GM10248 (cell line): ENCODE measurements at places on chromosomes 3 and 15.
A peak's percentile ranks its signal among the peaks of the same experiment; 100 is the strongest.

DNA sequence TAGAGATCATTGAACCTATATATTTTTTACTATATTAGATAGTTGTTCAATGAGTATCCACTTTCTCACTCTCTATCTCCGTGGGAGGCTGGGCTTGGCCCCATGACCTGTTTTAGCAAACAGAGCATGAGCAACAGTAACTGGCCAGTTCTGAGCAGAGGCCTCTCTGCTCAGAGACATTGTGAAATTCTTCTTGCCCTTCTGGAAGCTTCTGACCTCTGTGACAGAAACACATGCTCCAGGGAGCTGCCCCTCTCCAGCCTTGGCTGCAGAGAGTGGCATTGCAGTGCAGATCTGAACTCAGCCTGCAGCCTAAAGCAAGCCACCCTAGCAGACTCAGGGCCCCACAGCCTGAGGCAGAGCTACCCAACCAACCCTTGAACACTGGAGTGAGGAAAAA lies 20.5 kb downstream of the FAM240A start:
- no peak for DNase-seq

DNA sequence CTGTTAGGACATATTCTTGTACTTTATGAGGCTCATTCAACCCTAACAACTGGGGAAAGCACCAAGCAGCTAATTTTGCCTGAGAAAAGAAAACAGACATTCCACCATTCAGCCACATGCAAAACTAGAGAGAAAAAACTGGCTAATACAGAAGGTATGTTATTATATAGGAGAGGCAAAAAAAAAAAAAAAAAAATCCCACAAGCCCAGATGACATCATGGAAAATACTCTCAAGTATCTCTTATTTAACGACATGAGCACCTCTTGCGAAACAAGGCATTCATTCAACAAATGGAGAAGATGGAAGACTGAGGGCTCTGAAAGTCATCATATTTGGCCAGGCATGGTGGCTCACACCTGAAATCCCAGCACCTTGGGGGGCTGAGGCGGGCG lies 61.5 kb downstream of the PRICKLE2 start:
- DNase-seq: peak; percentile 17

DNA sequence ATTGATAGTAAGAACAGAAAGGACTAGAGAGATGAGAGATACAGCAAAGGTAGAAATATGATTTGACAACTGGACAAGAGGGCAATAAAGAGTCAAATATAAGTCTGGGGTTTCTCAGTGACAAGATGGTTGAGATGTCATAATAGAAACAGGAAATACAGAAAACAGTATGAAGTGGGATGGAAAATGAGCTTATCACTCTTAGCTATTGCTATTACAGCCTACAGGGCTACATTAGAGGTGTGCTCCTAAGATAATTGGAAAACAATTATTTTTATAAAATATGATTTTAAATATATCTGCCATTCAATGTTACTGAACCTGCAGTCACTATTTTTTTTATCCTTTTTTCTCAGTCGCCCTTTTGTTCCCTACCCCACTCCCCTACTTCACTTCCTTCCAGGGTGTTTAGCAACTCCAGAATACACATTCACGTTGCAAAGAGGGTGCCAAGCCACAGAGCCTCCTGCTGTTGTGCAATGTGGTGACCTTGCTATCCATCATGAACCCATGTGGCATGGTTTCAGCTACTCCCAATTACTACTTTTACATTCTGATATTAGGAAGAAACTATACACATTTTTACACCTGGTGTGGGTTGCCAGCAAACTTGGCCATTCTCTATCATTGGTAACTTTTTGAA lies 6.0 kb downstream of the NRG4 start:
- DNase-seq: no peak

DNA sequence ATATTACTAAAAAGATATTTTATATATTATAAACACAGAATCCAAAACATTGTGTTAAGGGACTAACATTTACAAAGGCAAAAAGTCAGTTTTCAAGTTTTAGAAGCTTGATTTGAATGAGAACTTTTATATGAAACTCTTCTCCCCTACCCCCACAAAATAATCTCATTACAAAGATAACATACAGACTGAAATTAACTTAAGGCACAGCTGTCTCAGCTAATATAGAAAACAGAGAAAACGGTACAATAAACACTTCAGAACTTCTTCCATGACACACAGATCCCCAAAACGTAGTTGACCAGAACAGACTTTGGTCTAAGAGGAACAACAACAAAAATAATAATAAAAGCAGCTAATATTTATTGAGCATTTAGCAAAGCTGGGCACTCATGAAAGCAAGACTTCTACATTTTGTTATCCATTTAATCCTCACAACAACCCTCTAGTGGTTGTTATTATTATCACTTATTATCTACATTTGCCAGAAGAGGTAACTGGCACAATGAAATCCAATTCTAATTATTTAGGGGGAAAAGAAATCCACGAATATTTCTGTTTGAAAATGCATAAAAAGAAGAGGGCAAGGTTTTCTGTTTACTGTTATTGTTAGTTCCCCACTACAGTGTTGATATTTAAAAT lies 68.1 kb downstream of the PFN2 start:
- DNase-seq: no peak

DNA sequence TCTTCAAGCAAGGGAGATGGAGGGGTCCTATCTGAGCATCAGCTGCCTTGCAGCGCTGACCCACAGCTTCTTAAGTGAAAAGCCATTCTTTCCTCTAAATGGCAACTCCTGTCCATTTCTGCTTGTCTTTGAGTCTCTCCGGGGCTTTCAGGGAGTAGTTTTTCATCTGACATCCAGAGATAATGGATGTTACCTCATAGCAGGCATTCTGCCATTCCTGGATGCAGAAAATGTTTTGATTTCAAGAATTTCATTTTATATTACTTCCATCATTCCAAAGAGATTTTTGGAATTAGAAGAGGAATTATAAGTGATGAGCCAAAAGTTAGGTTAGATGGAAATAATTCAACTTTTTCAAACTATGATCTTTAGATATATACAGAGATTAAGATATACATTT lies 44.9 kb upstream of the GABRG3 start:
- DNase-seq: no peak

GRCh38 chr3:156978481-156978961 lies 152.4 kb downstream of the LEKR1 start:
- peak; percentile 53 for DNase-seq

GRCh38 chr15:49313650-49314049 lies 109.4 kb upstream of the FGF7 start:
- DNase-seq: no peak

DNA sequence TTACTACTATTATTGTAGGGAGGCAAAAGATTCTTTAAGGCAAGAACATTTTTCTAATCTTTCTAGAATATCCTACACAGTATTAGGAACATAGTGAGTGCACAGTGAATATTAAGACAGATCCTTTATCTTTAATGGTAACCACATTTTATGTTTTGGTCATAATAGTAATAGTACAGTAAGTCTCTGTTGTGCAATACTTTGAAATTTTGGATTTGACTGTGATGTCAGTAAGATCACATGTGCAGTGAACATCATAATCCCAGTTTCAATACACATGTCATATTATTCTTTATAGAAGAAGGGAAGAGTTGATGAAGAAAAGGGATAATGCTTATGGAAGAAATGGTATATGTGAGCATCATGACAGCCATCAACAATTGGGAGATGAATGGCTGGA lies 10.7 kb downstream of the STT3B start:
- DNase-seq: no peak

GRCh38 chr3:43373560-43373928 lies 87.2 kb downstream of the SNRK start:
- DNase-seq: no peak

- DNase-seq: no peak
These were observed 9.8 kb upstream of the PLAAT1 start for GRCh38 chr3:193231201-193231600.

GRCh38 chr3:45773072-45773471 lies 23.3 kb downstream of the SLC6A20 start:
- no peak for DNase-seq

- DNase-seq: no peak
These were observed 27.9 kb downstream of the ALDH1L1 start for GRCh38 chr3:126152458-126152857.

- no peak for DNase-seq
These were observed 52.9 kb upstream of the RNU6-1 start for GRCh38 chr15:67892559-67893377.

DNA sequence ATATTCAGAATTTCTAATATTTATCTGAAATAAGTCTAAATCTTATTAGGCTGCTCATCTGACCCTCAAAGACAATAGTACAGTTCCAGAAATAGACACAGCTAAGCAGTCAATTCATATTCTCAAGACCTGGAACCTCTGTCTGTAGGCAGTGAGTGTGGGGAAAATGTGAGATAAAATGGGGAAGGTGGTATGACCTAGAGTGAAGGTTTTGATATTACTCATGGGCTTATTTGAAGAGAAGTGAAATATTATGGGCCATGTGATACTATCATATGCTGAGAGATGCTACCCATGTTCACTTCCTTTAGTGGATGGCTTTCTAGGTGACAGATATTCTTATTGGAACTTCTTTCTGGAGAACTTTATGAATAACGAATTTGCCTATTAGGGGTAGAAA lies 33.5 kb downstream of the TGFBR2 start:
- peak; percentile 43 for DNase-seq

DNA sequence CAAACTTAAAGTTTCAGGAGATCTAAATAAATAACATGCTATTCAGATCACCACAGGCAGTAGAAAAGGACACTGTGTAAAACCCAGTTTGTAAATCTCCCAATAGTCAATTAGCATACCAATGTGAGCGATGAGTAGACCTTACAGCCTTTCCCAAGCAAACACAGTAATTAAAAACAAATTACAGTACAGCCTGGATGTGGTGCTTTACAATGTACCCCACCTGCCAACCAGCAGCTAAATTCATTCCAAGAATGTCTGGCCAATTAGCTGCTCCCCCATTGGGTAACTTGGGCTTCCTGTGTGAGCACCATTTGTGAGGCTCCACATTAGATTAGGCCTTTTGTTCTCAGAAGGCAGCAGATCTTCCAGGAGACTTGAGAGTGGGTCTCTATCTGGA lies 635.0 kb downstream of the TBL1XR1 start:
- no peak for DNase-seq

DNA sequence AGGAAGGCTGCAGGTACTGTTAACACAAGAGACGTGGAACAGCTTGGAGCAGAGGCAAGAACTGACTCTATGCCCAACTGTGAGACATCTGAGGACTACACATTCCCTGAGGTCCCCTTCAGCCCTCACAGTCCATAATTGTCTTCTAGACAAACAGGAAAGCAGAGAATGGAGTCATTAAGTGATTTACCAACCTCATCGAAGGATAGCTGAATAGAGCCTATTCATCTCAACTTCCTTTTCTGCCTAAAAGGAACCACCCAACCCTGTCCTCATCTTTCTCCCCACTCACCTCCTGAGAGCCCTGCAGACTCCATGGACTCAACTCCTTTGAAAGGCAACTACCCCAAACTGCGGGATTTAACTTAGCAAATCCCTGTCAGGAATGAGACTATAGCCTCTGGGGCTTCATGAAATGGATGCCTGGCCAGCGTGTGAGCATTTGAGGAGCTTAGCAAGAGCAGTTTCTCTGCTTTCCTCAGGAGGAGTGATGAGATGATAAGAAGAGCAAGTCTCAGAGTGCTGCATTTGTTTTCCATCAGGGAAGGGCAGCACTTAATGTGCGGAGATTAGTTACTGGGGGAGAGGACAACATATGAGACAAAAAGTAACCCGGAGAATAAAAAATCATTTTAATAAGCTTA lies 61.5 kb upstream of the FILIP1L start:
- DNase-seq: no peak

DNA sequence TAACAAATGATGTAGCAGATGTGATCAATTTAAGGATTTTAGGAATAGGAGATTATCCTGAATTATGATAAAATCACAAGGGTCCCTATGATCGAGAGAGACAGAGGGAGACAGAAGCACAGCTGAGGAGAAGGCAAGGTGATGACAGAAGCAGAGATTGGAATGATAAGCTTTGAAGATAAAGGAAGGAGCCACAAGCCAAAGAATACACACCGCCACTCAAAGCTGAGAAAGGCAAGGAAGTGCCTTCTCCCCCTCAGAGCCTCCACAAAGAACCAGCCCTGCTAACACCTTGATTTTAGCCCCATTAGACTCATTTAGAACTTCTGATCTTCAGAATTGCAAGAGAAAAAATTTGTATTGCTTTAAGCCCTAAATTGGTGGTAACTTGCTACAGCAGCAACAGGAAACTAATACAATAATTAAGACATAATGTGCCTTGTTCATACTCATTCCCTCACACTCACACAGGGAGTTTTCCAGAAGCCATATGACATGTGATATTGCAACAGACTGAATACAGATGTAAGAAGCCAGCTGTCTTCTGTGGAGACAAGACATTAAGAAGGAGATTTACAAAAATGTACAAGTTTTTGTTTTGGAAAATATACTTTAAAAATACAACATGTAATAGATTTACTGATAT lies 38.2 kb downstream of the TRANK1 start:
- DNase-seq: no peak

- DNase-seq: no peak
These were observed 149.5 kb downstream of the TBC1D5 start for GRCh38 chr3:17592956-17593355.
